ENCODE measurements at places on chromosomes 7 and 10.

GRCh38 chr10:44368637-44369036, 16.3 kb downstream of the CXCL12 start:
- DNase-seq = no peak

GRCh38 chr7:140287988-140288387, 110.3 kb downstream of the SLC37A3 start:
- DNase-seq = no peak

DNA sequence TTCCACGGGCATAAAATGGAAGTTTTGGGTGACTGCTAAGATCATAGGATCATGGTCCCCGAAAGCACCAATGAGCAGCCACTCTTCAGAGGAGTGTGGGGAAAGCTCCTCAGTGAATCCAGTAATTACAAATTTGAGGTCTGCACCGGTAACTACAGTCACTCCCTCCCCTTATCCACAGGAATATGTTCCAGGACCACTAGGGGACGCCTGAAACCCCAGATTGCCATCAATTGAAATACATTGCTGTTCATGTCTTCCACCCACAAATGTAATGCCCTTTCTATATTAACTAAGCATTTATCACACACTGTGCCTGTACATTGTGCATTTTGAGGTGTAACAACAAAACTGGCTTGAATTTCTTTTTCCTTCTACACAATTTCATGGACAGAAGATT, 447.9 kb upstream of the PFKP start:
- no peak for DNase-seq

DNA sequence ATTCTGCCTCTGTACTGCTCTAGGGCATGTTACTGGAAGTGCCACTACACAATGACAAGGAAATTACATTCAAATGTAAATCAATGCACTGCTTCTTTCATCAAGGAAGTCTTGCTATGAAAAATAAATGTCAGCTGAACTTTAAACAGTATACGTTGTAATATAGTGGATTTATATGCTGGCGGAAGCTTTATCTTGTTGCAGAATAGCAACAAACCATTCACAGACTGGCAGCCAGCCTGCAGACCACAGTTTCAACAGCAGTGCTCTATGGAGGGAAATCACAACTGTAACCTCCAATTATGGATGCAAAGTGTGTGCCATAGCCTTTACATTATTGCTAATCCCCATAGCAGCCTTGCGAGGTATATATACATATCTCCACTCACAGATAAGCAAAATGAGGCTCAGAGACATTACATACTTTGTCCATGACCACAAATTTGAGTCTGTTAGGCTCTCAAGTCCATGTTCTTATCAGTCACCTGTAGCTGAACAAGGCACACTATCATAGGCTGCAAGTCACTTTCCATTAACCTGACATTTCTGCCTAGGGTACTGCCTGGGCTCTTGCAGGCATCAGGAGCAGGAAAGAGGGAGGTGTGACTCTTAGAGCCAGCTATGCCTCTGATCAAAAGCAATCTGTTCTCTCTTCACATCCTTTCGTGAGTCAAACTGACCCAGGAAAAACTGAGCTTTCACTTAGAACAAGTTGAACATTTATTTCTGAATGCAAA, 22.6 kb downstream of the COL28A1 start:
- no peak for DNase-seq

GRCh38 chr10:6593241-6593671, 13.2 kb upstream of the PRKCQ start:
- DNase-seq = no peak

GRCh38 chr7:28686418-28686800, 271.7 kb downstream of the TRIL start:
- DNase-seq = no peak

DNA sequence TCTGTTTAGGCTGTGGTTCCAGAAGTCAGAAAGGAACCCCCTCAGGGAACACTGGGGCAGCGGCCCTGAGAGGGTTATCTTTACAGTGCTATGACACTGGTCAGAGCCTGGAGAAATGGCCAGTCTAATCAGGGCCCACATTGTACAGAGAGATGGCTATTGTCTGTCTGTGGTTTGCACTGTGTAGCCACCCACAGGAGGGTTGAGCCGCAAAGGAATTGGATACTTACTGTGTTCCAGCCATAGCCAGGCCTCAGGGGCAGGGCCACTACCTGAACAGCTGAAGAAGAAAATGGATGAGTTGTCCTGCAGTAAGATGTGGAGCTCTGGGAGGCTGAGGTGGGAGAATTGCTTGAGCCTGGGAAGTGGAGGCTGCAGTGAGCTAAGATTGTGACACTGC, 47.5 kb upstream of the PODXL start:
- no peak for DNase-seq

DNA sequence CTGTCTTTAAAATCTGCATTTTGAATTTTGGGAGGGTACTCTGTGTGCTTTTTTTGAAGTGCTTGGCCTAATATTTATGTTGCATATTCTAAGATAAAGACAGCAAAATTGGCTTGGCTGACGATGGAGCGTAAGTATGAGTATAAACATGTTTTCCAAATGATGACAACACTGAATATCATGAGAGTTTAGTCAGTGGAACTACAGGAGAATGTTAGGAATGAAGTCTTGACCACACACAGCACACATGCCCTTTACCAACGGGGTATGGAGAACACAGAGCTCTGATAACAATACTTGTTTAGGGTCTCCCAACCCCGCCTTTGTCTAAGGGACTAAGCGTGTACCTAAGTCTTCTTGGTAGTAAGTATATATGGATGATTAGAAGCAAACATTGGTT, 253.9 kb upstream of the FZD8 start:
- no peak for DNase-seq

GRCh38 chr7:101690061-101690460, 61.0 kb upstream of the MYL10 start:
- DNase-seq = no peak

GRCh38 chr10:11403116-11403515, 208.3 kb downstream of the USP6NL start:
- DNase-seq = peak; percentile 30

DNA sequence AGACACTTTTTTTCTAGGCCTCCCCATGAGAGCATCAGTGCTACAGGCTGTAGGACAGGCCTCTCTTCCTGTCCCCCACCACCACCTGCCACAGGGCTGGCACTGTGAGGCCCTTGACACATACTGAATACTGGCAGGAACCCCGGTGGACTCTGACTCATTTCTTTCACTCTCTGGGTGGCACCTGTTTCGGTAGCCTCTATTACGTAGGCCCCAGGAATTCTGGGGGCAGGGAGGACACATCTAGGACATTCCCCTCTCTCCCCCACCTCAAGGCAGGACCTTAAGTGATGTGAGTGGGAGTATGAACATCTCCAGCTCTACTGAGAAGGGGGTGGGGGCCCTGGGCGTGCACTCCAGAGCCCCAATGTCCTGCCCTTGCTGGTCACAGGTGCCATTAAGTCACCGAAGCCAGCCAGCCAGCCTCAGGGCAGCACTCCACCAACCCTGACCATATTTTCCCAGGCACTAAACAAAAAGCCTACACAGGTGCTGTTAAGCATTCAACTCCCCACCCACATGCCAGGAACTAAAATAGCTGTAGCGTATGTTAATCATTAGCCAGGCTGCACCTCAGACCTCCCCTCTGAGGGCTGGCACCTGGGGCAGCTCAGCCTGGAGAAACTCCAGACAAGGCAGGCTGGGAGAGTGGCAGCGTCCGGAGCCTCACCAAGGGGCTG, 8.9 kb downstream of the ANXA11 start:
- no peak for DNase-seq

DNA sequence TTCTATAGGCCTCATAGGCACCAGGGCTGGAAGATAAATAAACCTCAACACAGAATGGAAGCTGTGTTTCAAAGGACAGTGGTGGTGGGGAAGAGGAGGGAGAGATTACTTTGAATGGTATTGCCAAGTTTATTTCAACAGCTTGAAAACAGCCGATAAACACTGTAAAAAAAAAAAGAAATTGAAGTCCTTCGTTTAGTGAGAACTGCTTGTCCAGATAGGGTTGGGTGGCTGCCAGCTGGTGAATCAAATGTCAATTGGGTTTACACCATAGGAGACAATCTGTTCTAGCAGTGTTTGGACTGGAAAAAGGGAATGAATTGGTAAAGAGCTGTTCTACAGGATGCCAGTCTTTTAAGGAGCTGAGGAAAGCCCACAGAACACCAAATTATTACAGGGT, 254.8 kb downstream of the PHF14 start:
- DNase-seq = no peak

DNA sequence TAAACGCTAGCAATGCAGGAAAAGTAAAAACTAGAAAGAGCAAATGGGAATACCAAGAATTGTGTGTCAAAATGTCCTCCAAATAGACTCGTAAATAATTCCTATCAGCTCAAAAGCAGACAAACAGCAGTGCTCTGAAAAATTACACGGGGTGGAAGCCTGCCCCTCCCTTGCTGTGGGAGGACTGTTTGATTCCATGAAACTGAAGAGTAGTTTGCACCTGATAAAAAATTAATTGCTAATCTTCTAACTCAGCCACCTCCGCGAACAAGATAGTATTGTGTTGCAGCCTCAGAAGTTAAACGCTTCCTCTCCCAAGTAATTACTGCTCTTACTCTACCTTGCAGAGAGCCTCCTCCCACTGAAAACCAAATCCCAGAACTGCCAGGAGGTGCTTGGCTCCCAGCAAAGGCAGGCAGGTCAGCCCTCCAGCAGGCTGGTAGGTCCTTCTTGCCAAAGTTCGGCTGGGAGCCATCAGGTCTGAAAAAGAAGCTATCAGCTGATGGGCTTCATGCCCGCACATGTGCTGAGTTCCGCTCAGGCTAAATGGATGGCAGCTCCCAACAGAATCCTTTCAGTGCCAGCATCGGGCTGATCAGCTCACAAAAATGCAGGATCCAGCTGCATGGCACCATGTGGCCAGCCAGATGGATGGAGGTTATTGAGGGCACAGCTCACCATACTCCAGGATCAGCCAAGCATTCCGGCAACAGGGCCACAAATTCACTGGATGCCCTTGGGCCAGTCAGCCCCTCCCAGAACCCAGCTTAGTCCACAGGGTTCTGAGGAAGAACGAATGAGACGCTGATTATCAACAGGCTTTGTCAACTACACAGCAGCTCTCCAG, 37.1 kb downstream of the MAD1L1 start:
- DNase-seq = no peak

DNA sequence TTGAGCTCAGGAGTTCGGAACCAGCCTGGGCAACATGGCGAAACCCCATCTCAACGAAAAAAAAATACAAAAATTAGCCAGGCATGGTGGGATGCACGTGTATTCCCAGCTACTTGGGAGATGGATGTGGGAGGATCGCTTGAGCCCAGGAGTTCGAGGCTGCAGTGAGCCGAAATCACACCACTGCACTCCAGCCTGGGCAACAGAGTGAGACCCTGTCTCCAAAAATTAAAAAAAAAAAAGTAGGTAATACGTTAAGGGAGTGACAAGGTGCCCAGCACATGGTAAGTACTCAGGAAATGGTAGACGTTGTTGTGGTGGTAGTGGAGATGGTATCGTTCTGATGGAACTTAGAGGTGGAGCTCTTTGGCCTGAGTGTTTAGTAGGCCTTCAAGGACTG, 41.0 kb upstream of the XPNPEP1 start:
- DNase-seq = no peak

DNA sequence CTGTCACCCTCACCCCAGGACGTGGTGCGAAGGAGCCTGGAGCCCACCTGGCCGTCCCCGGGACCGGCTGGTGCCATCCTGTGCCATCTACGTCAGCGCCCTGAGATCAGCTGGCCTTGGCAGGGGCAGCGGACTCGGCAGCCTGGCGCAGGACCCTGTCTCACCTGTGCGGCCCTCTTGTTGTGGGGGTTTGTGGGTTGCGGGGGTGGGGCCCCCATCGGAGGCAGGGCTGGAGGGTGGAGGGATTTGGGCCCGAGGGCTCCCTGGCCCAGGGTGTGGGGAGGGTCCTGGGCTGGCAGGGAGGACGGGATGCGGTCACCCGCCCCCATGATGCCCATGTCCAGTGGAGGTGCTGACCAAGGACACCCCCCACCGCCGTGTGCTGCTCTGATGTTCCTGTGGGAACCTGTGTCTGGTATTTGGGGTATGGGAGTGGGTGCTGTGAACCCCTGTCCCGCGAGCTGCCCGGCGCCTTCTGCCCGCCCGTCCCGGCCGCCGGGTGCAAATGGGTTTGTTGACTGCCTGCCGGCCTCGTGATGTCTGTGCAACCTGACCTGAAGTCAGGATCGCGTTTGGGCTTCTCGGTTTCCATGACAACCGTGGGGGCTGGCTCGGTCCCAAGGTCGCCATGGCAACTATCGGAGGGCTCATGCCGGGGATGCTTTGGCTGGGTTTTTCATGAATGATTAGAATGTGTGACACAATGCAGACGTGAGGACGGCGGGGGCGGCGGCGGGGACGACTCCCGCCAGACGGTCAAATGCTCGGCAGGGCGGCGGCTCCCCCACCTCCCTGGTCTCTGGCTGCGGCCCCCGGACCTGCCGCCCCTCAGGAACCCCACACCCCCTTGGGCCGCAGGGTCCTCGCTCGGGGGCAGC, 7.3 kb downstream of the MAFK start:
- DNase-seq = no peak

- DNase-seq = no peak
Observed at GRCh38 chr10:31739711-31740110, 188.9 kb downstream of the ARHGAP12 start.

DNA sequence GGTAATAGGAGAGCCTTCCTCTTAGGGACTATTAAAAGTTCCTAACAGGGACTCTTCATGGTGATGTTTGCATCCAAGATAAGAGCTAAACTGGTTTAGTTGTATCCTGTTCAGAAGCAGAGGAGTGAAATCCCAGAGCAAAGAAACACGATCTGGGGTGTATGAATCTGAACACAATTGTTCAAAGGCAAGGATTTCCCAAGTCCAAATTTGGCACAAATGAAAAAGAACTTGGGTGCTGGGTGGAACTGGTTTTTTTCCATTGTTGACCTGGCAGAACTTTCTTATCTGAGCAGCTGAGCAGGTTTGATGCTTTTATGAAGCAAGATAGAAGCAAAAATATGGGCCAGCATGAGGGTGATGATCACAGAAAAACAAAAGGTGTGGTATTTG, 6.0 kb downstream of the AGFG2 start:
- DNase-seq = no peak
